ENCODE measurements at places on chromosomes 11 and 22.

GRCh38 chr11:104370478-104370877, 206.5 kb upstream of the PDGFD start:
- DNase-seq = no peak

GRCh38 chr11:109184376-109184775, 237.6 kb upstream of the C11orf87 start:
- no peak for DNase-seq

DNA sequence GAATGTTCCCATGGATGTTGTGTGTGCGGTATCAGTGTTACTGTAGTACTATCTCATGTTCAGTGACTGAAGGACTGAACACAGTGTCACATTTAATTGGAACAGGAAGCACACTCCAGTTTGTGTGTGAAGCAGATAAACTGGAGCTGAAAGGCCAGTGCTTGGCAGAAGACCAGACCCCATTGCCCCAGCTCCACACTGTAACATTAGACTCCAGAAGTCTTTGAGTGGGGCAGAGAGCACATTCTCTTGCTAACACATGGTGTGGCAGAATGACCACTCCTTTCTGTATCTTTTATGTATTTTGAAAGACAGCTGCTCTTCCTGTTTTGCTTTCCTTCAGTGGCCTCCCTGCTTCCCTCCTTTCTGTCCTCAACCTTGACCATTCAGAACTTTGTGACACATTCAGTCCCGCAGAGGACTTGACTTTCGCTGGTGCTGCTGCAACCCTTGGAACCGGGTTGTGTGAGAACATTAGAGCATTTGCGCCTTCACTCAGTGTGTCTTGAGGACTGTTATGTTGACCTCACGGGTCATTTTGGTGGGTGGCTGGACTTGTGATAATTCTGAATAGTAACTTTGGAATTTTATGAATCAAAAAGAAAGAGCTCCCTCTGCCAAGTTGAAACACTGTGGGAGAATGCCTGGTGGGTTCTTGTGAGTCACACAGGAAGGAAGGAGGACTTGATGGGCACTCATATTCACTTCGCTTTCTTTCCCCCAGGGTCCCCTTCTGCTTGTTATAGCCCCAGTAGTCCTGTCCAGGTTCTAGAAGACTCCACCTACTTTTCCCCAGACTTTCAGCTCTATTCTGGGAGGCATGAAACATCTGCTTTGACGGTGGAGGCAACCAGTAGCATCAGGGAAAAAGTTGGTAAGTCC, 26.4 kb downstream of the AMOTL1 start:
- no peak for DNase-seq

GRCh38 chr22:38080850-38081635, 2.9 kb downstream of the SLC16A8 start:
- DNase-seq = no peak

DNA sequence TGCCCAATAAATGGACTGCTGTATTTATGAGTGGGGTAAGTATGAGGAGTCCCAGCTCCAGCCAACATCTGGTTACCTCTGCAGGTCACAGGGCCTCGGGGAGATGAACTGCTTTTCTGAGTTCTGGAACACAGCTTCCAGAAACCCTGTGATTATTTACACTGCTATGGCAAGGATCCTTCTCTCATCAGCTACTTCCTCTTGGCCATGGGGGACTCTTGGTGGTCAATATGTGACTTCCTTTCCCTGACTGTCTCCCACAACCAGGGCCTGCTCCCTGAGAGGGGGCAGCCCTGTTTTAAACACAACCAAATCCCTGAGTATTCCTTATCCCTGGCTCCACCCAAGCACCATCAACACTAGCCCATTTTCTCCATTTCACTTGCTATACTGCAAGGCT, 10.0 kb downstream of the RHOG start:
- DNase-seq = no peak

DNA sequence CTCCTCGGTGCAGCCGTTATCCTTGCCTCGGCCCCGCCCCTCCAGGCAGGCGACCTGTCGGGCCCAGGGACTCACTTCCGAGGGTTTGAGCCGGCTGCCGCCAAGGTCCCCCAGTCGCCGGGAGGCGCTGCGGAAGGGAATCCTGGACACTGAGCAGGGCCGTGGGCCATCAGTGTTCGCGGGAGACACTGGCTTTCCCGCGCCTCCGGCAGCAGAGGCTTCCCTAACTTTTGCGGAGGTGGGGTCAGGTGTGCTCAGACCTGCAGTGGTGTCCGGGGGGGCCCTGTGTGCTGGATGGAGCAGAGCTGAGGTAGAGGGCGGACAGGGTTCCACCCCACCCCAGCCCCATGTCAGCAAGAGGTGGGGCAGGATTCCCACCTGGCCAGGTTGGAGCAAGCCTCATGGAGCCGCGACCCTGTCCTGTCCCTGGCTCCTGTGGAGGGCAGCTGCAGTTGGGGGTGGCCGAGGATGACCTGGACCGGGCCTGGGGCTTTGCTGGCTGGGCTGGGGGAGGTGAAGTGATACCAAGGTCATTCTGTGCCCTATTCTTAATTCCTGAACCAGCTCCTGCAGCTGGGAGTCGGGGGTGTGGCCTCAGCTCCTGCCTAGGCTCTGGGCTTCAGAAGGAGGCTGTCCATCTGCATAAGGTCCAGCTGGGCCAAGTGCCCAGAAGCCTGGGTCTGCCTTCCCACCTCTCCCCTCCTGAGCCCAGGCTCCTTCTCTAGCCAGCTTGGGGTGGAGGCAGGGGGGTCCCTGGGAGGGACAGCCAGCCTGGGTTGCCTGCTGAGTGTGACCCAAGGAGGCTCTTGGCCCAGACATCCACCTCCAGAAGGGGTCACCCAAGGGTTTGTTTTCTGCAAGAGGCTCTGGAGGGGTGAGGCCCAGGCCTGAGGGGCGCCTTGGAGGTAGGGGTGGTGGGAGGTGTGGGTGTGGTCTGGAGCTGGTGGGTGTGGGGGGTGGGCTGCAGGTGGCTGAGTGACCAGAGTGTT, 8.4 kb downstream of the TSPAN4 start:
- no peak for DNase-seq

- no peak for DNase-seq
Observed at GRCh38 chr11:3969613-3970012, 114.1 kb downstream of the STIM1 start.

- no peak for DNase-seq
Observed at GRCh38 chr22:19603767-19604166, 79.6 kb upstream of the CLDN5 start.

DNA sequence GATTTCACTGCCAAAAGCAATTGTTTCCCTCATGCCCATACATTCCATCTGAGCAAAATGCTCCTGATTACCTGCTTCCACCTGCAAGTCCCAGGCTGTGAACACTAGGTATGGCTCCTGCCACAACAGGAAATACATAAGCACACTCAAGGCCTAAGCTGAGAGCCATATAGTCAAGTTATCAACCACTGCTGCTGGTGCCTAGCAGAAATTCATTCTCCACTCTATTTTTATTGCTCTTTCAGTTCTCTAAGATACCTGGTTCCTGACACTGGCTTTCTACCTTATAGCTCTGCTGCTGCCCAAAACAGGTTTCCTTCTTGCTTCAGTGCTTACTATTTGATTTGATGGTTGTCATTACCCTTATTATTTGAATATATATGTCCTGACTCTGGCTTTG, 31.6 kb downstream of the SLC36A4 start:
- DNase-seq = no peak

DNA sequence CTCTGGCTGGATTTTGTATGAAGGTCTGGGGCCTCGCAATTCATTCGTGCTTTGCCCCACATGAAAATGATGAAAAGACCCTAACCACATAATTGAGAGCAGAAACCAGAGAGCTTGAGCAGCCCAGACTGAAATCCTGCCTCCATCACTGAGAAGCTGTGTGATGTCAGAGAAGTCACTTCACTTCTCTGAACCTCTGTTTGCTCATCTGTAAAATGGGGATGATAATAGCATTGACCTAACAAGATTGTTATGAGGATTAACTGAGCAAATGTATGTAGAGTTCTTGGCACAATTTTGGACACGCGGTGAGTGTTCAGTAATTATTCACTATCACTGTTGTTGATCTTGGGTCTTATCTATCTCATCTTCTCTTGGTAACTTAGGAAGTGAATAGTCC, 56.2 kb upstream of the ASPHD2 start:
- DNase-seq = no peak

DNA sequence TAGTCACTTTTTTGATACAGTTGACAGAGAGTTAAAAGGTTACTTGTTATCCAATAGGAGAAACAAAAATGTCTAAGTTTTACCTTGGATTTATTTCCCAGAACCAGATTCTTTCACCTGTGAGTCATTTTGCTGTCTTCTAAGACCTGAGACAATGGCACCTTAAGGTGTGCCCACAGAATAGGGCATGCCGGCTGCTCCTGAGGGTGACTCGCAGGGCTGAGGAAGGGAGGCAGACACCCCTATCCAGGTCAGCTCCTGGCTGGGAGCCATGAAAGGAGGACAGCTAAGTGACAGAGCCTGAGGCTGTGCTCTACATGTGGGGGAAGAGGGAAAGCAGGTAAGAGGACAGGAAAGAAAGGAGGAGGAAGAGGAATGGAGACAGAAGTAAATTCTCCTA, 67.8 kb downstream of the RASSF10 start:
- no peak for DNase-seq

DNA sequence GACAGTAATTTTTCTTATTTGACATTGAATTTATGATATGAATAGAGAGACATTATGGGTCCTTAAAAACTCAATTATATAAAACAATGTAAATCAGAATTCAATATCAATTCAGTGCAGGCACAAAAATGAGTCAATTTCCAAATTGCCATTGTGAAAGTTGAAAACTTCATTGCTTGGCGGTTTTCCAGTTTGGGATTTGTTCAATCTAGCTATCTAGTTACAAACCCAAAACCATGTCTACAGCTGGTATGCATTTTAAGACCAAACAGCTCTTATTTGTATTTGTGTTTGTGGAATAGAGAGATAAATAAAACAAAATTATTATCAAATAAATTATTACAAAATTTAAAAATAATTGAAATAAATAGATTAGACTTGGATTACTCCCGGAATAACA, 1206.6 kb upstream of the RAG2 start:
- no peak for DNase-seq

- DNase-seq = no peak
Observed at GRCh38 chr11:69655479-69656428, 14.8 kb downstream of the CCND1 start.

GRCh38 chr22:32905400-32905799, 103.9 kb downstream of the TIMP3 start:
- DNase-seq = no peak

All from CD4-positive, alpha-beta T cell treated with Interleukin-4 for 1 hour (primary cell).